ENCODE measurements at places on chromosomes 1 and 21.

DNA sequence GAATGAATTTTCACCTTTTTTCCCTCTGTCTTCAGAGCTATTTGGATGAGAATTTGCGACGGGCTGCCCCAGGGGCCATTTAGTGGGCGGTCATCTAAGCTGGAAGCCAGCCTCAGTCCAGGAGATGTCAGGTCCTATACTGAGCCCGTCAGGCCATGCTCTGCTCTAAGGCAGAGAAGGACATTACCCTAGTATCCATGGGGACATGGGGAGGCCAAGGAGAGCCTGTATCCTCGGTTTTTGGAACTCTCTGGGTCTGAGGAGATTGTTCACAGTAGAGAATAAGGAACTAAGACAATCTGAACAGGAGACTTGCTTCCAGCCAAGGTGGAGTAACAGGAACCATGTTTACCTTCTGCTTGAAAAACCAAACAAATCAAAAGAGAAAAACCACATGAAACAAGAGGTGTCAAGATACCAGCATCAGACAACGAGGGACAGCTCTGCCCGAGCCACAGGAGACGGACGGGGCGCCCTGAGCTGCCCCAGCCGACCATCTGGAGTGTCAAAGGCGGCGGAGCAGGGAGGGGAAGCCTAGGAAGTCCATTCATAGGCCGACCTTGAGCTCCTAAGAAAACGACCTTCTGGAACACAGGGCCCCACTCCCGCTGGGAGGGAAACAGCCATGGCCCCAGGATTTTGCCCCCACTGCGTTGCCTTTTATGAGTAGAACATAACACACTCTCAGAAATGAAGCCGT lies 20.0 kb upstream of the ADARB1 start:
- H3K4me1 ChIP-seq = peaks cover 7% of the 10 kb centered on the region
- H3K36me3 ChIP-seq = no peaks in the 10 kb centered on the region
- peaks cover 39% of the 10 kb centered on the region for H3K27me3 ChIP-seq
- H3K27ac ChIP-seq = no peak overlapping the region

GRCh38 chr1:1233567-1233892 lies 1.5 kb downstream of the B3GALT6 start:
- H3K4me1 ChIP-seq = peaks cover 14% of the 10 kb centered on the region
- H3K4me3 ChIP-seq = no peak overlapping the region
- H3K27ac ChIP-seq = no peak overlapping the region
- no peak for DNase-seq
- peaks cover 37% of the 10 kb centered on the region for H3K36me3 ChIP-seq
- H3K27me3 ChIP-seq = no peaks in the 10 kb centered on the region

DNA sequence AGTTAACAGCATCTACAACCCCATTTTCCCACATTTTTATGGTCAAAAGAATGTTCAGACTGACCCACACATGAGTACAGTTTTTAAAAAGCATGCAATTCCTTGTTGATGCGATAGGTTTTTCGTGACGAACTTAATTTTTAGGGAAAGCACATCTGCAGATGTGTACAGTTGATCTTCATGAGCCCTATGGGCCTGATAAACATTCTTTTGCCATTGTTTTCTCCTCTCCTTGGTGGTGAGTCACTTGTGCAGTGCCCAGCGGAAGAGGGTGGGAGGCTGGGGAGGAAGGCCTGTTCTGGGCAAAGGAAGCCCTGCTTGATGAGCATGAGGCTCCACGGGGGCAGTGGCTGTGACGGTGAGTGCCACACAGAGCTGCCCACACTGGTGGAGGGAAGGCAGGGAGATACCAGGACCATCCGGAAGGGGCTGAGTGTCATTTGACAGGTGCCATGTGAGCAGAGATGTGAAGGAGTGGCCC lies 5.3 kb downstream of the ARF1 start:
- DNase-seq = no peak
- H3K27ac ChIP-seq = no peak overlapping the region
- H3K36me3 ChIP-seq = peaks cover 82% of the 10 kb centered on the region
- H3K4me3 ChIP-seq = no peak overlapping the region

GRCh38 chr1:183200451-183200850 lies 14.4 kb downstream of the LAMC2 start:
- DNase-seq = no peak
- H3K36me3 ChIP-seq = no peaks in the 10 kb centered on the region
- H3K27me3 ChIP-seq = no peaks in the 10 kb centered on the region

GRCh38 chr1:113904293-113904673 lies 316 bp downstream of the AP4B1 start:
- peak overlapping the region; percentile 95 for H3K27ac ChIP-seq
- DNase-seq = no peak
- H3K27me3 ChIP-seq = no peaks in the 10 kb centered on the region
- H3K36me3 ChIP-seq = peaks cover 11% of the 10 kb centered on the region

- peaks cover 66% of the 10 kb centered on the region for H3K36me3 ChIP-seq
- H3K27ac ChIP-seq = no peak overlapping the region
- DNase-seq = no peak
- H3K4me3 ChIP-seq = no peak overlapping the region
Observed at GRCh38 chr21:37087188-37087587, 14.1 kb downstream of the TTC3 start.

DNA sequence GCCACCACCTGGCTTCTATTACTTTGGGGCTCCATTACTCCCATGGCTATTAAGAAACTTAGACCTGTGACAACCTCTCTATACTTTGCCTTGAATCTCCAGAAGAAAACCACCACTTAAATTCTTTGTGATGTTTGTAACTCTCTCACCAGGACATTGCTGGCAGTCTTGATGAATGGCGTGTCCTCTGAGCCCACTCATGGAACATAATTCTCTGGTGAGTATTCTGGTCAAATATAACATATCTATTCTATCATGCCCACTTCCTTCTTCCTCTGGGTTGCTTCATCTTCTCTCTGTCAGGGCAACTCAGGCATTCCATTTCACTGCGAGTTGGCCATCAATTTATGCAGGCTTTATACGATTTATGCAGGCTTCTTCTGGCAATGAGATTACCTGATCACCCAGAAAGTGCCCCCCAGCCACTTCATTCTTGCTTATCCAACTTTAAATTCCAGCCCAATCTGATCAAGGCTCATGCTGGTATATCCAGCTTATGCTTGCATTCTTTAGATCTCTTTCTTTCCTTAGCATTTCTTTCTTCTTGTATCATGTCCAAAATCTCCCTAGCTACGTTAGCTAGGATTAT lies 112.0 kb upstream of the CHRM3 start:
- no peak for DNase-seq
- H3K4me1 ChIP-seq = no peaks in the 10 kb centered on the region
- no peak overlapping the region for H3K4me3 ChIP-seq
- no peaks in the 10 kb centered on the region for H3K36me3 ChIP-seq
- H3K27ac ChIP-seq = no peak overlapping the region

DNA sequence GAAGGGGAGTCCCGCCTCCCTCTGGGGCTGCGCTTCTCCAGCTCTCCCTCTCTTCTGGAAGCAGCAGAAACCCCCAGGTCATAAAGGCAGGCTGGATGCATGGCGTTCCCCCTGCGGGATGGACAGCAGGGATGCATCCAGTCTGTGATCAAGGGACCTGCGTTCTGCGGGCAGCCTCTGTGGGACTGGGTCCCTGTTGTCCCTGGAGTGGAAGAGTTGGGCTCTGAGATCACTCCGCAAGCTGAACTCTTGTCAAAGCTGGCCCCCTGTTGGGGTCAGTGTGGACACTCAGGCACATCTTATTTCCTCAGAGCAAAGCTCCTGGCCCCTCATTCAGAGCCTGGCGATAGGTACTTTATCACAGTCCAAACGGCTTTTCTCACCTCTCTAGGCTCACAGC lies 341.2 kb downstream of the PTPRU start:
- peaks cover 4% of the 10 kb centered on the region for H3K4me1 ChIP-seq
- H3K4me3 ChIP-seq = no peak overlapping the region
- no peaks in the 10 kb centered on the region for H3K36me3 ChIP-seq
- no peaks in the 10 kb centered on the region for H3K27me3 ChIP-seq

DNA sequence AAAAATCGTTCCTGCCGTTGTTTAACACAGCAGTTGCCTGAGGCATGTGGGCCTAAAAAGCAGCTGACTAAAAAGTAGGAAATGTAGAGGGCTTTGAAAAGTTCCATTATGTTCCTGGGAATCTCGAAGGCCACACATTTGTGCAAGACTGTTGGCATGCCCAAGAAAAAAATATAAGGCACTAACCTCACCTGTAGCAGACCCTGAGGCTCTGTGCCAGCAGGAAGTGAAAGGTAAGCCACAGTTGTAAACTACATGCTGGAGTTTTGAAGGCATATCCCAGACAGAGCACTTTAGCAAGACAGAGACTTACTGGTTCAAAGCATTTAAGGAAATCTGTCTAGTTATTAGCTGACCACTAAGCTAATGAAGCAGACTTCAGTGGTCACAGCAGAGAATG lies 52.7 kb downstream of the TRMT1L start:
- no peak overlapping the region for H3K27ac ChIP-seq
- H3K4me3 ChIP-seq = no peak overlapping the region
- no peaks in the 10 kb centered on the region for H3K4me1 ChIP-seq
- no peaks in the 10 kb centered on the region for H3K27me3 ChIP-seq
- peaks cover 55% of the 10 kb centered on the region for H3K36me3 ChIP-seq

GRCh38 chr1:23908453-23909341 lies 4.5 kb downstream of the CNR2 start:
- H3K4me3 ChIP-seq = no peak overlapping the region
- H3K27ac ChIP-seq = no peak overlapping the region
- H3K27me3 ChIP-seq = peaks cover 2% of the 10 kb centered on the region
- no peak for DNase-seq
- no peaks in the 10 kb centered on the region for H3K36me3 ChIP-seq

DNA sequence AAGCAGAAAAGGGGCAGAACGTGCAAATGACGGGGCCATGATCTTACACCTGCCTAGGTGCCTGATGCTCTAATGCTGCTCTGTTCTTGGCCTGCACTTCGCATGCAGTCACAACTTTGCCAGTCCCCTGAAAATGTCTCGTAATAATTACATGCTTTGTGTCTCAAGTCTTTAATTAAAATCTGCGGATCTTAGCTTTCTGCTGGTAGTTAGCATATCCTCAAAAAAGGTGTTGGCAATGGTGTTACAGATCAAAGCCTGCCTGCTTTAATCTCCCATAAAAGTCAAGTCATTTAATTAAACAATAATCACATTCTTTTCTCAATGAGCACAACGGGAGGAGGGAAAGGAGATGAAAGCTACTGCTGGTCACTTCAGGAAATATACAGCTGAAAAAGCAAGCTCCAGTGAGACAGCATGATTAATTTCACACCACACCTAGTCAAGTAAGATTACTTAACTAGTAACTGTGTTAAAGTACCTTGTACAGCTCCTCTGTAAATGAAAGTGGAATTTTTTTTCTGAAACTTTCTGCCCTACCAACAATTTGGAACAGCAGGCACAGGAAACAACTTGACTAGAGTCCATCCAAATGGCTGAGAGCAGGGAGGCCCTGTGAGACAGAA lies 45.8 kb downstream of the STX6 start:
- H3K27me3 ChIP-seq = no peaks in the 10 kb centered on the region
- no peak overlapping the region for H3K4me3 ChIP-seq
- H3K27ac ChIP-seq = no peak overlapping the region
- no peak for DNase-seq

DNA sequence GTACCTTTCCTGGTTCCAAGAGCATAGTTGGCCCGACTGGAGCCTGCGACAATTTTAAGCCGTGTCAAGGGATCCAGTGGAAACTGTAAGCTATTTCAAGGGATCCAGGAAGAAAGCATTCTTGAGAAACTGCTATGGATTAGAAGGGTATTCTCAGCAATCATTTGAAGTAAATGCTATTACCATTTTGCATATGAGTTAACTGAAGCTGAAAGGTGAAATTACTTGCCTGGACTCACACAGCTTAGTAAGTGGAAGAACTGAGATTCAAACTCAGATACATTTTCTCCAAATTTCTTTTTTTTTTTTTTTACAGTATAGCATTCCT lies 589 bp downstream of the ZNF684 start:
- H3K36me3 ChIP-seq = no peaks in the 10 kb centered on the region
- H3K27me3 ChIP-seq = no peaks in the 10 kb centered on the region
- H3K27ac ChIP-seq = no peak overlapping the region
- DNase-seq = no peak

- H3K4me1 ChIP-seq = no peaks in the 10 kb centered on the region
- no peak overlapping the region for H3K27ac ChIP-seq
- no peak overlapping the region for H3K4me3 ChIP-seq
- no peaks in the 10 kb centered on the region for H3K36me3 ChIP-seq
- DNase-seq = no peak
- H3K27me3 ChIP-seq = peaks cover 26% of the 10 kb centered on the region
Observed at GRCh38 chr1:24989082-24989481, 59.0 kb upstream of the RUNX3 start.

GRCh38 chr1:45317166-45317565 lies 9.5 kb upstream of the HPDL start:
- no peaks in the 10 kb centered on the region for H3K27me3 ChIP-seq

DNA sequence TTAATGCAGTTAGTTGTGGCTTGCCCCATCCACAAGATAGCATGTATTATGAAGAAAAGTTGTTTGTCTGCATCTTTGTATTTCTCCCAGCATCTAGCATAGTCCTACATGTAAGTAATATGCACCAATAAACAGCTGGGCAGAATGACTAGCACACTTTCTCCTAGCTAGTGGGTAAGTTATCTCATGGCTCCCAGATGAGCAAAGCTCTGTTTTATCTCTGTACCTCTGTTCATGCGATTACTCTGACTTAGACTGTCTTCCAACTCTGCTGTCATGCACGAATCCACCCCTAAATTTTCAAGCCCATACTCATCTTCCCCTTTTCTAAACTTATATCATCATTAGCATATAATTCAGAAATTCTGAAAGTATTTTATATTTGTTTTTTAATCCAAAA lies 37.5 kb upstream of the KCTD3 start:
- H3K4me3 ChIP-seq = no peak overlapping the region
- H3K36me3 ChIP-seq = no peaks in the 10 kb centered on the region
- H3K27me3 ChIP-seq = no peaks in the 10 kb centered on the region
- H3K27ac ChIP-seq = no peak overlapping the region

- no peaks in the 10 kb centered on the region for H3K36me3 ChIP-seq
- no peak overlapping the region for H3K27ac ChIP-seq
- no peak overlapping the region for H3K4me3 ChIP-seq
- no peak for DNase-seq
Observed at GRCh38 chr1:206098242-206098919, 18.8 kb downstream of the AVPR1B start.

DNA sequence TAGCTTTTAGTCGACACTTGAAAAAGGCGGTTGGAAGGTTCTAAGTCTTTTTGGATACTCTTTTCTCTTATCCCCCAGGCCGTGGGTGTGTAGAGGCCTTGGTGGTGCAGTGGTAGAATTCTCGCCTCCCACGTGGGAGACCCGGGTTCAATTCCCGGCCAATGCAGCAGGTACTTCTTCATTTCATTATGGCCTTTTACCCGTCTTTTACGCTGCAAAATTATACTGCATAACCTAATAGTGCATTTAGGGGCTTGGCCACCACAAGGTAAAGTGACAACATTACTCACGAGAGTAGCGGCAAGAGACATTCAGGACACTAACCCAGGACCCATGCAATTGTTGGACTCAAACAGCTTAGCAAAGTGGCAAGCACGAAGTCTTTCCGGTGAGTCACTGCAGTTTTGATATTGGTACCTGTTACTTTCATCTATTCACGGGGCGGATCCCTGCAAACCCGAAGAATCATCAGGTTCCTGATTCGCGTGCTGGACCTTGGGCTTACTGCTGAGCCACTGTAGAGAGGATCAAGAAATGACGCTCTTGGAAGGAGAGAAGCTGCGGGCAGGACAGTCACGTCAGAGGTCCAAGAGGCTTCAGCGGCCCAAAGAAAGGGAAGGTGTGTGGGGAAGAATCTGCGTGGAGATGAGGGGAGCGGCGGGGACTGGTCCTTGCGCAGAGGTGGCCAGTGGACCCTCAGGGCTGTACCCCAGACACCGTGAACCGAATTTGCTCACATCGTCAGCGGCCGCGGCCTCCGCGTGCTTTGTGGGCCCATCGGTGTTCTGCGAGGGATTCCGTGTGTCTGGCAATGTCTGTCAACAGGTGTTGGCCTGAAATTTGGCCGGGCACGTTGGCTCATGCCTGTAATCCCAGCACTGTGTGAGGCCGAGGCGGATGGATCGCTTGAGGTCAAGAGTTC lies 12.9 kb upstream of the RNU1-4 start:
- H3K27me3 ChIP-seq = no peaks in the 10 kb centered on the region
- no peak for DNase-seq
- H3K36me3 ChIP-seq = no peaks in the 10 kb centered on the region
- H3K27ac ChIP-seq = no peak overlapping the region
- no peak overlapping the region for H3K4me3 ChIP-seq

Measured in neuronal stem cell (in vitro differentiated cells).